Stimulated activated CD8-positive, alpha-beta memory T cell treated with anti-CD3 and anti-CD28 coated beads, Interleukin-12 subunit alpha, Interleukin-12 subunit beta, amount 100 ng/mL, for 4 hours (primary cell): ENCODE measurements at places on chromosomes 16 and 17.

DNA sequence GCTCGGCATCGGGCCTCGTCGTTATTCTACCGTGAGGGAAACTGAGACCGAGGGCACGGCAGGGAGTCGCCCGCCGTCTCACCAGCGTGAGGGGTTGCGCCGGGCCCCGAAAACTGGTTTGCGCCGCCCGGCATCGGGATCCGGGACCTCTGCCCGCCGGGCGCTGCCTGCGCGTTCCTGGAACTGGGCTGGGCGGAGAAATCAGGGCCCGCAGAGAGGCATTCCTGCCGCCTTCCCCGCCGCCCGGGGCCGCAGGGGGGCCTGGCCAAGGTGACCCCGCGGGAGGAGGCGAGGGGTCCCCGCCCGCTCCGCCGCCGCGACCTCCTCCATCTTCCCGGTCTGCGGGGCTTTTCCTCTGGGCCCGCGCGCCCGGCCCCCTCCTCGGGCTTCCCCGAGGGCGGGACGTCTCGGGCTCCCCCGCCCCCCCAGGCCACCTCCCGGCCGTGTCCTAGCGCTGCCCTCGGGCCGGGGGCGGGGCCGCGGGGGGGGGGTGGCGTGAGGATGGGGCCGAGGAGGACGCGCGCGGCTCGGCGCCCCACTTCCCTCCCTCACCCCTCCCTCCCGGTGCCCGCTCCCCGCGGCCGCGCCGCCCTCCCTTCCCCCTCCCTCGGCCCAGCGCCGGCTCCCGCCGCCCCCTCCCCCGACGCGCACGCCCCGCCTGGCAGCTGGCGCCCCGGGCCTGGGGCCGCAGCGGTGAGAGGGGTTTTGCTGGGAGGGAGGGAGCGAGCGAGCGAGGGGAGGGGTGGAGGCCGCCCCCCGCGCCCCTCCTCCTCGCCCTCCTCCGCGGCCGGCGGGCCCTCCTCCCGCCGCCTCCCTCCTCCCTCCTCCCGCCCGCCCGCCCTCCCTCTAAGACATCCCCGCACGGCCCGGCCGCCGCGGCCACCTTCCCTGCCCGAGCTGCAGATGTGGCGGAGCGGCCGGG, at the start of gene GLIS2:
Gene GLIS2, plus strand, starts transcription at position 882 of the 922 bp plus-strand sequence. CDS start 16,214 bp downstream, outside the sequence.
- DNase-seq, result no peak

- no peak for DNase-seq
Measured at GRCh38 chr16:10554569-10554968, 25.8 kb downstream of the EMP2 start.

DNA sequence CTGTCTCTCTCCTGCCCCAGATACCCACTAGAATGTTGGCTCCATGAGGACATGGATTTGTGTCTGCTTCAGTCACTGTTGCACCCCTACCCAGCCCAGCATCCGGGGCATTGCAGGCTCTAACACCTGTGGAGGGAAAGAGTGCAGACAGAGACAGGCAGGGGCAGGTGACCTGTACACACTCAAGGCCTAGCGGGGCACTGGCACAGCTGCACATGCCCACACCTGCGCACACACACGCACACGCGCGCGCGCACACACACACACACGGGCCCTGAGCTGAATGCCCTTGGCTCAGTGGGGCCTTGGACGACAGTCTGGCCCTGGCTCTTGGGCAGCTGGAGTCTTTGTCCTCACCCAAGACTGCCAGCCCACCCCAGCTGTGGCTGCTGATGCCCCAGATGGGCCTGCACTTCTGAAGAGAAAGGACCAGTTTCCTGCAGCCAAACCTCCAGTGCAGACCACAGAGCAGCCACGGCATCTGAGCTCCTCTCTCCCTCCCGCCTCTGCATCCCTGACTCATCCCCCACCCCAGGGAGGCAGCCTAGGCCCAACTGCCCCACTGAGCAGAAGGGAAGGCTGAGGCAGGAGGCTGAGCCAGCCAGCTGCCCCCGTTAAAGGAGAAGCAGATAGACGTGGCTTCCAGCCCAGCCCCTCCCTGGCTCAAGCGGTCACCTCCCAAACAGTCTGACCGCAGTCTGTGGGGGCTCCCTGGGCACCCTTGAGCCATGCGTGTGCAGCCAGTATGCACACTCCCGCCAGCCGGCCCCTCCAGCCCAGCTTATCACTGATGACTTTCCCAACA, 12.3 kb upstream of the RAI1 start:
- DNase-seq, result no peak

DNA sequence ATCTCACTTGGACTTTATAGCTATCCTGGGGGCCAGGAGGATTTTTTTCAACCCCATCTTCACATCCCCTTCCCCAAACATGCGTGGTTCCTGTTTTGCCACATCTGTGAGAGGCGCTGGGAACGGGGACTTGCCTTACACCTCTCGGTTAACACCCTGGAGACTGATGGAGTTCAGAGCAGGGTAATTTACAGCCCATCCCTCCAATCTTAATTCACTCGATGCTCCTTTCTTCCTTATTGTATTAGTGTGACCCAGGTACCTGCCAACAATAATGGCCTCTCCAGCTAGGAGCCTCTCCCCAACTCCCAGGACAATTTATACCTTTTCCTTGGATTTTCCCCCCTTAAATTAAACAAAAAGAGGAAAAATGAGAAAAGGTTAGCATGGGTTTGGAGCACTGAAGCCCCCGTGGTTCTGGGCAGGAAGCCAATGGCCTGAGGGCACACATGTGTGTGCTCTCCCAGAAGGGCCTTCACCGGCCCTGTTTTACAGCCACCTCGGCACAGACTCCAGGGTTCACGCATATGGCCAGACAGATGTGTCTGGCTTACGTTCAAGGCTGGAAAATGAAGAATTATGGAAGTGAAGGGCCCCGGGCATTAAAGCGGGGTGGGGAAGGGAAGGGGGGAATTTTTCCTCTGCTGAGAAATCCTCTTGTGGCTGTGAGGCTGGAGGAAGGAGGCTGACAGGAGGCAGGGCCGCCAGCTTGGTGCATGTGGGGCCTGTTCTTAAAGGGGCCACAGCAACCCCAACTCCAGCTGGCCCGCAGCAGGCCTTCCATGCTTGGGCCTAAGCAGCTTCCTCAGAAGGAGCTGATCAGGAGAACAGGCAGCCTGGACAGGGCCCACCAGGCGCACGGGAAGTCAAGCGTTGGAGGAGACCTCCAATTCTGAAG, 21.4 kb downstream of the HIC1 start:
- no peak for DNase-seq

DNA sequence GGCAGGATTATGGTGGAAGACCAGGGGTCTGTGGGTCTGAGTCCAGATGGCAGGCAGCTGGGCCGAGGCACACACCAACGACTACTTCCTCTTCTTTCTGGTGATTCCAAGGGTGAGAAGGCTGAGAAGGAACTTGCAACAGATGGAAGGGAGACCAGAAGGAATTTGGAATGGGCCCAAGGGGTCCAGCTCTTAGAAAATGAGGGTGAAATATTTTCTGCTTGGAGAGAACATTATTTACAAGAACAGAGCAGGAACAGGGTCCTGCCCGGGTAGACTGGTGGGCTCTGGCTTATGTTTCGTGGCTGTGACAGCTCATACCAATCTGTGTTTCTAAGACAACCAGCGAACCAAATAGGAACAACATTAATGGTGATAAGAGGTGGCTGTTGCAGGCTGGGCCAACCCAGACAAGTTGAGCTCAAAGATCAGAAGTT, 36.6 kb downstream of the CCDC42 start:
- no peak for DNase-seq

DNA sequence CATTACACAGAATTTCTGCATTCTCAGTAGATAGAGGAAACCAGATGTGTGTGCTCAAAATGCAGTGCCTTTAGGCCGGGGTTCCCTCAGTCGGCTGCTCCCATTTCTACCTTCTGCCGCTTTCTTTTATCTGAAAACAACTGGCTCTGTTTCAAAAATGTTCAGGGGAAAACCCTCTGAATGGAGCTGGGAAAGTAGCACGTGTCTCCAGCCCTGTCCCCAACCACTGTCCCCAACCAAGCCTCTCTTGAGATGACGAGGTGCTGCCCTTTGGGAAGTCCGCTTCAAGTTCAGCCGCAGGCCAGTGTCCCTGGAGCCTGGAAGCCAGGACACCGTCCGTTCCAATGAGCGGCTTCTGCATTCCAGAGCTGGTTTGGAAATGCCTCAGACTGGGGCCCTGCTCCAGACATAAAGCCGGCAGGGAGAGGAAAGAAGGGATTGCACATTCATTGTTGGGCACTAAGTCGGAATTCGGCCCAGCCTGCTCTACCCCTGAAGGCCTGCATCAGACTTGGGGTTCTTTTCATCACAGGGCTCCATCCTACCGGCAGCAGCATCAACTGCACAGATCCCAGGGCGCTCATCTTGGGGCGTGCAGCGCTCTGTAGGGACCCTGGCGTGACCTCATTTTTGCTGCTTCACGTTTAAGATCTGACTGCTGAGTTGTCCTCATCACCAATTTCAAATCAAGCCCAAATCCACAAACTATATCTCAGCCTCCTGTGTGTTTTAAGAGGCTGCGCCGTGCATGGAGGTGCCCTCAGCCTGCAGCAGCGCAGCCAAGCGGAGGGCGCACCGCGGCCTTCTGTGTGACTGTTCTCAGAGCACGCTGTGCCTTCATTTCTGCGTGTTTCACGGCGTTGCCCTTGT, 111.3 kb downstream of the BANP start:
- no peak for DNase-seq

GRCh38 chr17:32971171-32971570, 20.5 kb upstream of the SPACA3 start:
- no peak for DNase-seq

DNA sequence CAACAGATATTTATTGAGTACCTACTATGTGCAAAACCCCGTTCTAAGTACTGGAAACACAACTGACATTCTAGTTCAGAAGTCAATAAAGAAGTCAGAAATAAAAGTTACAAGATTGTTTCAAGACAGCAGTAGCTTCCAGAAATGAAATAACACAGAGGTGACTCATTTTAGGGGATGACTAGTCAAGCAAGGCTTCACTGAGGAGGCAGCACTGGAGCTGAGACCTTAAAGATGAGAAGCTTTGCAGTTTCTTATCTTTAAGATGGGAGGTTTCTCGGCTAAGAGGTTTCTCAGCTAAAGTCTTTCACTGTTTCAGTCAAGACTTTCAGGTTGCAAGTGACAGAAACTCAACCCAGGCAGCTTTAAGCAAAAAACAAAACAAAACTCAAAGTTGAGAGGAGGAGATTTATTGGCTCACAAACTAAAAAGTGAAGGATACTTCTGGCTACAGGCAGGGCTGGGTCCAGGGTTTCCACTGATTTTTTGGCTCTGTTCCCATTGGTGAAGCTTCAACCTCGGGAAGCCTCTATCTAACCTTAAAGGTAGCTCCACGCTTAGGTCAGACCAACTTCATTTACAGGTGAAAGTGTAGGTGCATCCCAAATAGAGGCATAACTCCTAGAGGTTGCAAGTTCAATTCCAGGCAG, 7.4 kb upstream of the MMP2 start:
- DNase-seq, result no peak

DNA sequence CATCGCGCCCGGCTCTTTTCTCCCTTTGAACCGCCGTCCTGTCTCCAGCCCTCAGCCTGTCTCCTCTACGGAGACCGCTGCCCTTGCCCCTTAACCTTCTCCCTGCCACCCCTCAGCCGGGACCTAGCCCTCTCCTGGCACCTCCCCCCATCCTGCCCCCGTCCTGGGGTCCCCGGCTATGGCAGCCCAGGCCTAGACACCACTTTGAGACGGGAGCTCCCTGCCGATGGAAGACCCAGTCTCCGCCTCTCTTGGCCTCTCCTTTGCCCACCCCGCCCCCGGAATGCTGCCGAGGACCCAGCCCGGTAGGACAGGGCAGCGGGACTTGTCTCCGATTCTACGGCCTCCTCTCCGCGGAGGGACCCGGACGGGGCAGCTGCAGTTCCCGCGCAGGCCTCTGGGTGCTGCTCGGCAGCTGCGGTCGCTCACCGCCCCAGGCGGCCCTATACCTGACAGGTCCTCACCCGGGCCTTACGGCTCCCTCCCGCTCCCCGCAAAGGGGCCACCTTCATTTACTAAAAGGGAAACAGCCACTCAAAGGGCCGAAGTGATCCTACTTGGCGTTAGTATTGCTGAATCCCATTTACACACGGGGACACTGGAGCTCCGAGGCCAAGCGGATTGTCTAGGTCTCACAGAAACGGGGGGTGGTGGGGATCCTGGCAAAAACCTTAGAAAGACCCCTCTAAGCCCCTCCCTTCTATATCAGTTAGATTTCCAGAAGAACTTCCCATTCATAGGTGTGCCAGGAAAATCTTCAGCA, 32.6 kb upstream of the TAC4 start:
- peak; percentile 43 for DNase-seq

GRCh38 chr17:57928928-57929327, 26.3 kb downstream of the CUEDC1 start:
- DNase-seq, result no peak

DNA sequence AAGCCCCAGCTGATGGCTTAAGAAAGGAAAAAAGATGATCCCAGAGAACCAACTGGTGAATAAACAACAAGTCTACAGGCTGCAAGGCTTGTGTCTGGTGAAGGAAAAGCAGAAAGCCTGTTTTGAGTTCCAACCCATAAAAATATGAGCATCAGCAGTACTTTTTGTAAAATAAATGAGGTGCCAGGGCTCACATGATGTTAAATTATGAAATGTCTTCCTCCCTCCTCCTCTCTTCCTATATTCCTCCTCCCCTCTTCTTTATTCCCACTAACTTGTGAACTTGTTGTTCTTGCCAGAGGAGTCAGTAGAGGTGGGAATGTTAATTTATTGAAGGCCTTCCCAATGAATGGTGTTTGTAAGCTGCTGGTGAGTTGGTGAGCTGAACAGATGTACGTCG, 212.2 kb upstream of the CDH11 start:
- DNase-seq, result no peak

GRCh38 chr16:84507011-84507982, 2.8 kb upstream of the MEAK7 start:
- no peak for DNase-seq

DNA sequence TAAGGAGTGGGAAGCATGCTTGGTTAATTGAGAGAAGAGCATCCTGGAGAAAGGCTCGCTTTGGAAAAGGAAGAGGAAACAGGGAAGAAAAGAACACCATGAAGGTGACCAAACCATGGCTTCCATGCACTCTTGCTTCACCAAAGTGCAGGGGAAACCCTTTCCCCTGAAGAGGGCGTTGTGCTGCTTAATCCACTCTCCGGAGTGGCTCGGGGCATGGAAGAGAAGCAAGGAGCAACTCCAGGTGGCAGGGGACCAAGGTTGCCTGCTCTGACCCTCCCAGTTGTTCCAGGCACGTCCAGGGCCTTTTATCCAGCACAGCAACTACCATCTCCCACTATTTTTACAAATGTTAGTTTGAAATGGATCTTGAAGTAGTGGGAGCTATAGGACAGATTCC, 108.1 kb downstream of the STX8 start:
- DNase-seq, result no peak

GRCh38 chr16:8788578-8789172, 8.8 kb downstream of the TMEM186 start:
- no peak for DNase-seq

GRCh38 chr16:21162661-21163151, 4.2 kb downstream of the LDAF1 start:
- DNase-seq, result no peak
